Hepatic stellate cell (primary cell): ENCODE measurements at places on chromosomes 4 and X.

- no peak for DNase-seq
Measured at GRCh38 chr4:8841678-8842268, 29.9 kb downstream of the HMX1 start.

GRCh38 chr4:36568575-36568974 lies 287.2 kb downstream of the DTHD1 start:
- no peak for DNase-seq

GRCh38 chr4:105145156-105145902 lies 1.3 kb upstream of the TET2 start:
- no peak for DNase-seq

- no peak for DNase-seq
Measured at GRCh38 chr4:22241415-22241814, 274.5 kb downstream of the ADGRA3 start.

- no peak for DNase-seq
Measured at GRCh38 chr4:148203056-148203898, 238.9 kb downstream of the NR3C2 start.

DNA sequence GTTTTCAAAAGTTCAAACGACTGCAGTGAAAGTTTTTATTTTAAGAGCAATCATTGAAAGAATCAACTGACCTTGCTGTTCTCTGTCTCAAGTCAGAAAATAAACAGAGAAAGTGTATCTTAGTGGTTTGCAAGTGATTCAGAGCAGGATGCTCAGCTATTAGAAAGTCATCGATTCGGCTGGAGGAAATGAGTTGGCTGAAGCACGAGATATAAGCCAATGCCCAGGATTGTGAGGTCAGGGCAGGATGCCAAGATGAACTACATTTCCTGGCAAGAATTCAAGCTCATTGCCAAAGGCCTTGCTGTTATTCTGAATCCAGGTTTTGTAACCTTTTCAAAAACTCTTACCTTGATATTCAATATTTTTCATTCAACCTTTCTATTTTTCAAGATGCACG lies 541.4 kb upstream of the BOD1L1 start:
- DNase-seq: peak; percentile 15

DNA sequence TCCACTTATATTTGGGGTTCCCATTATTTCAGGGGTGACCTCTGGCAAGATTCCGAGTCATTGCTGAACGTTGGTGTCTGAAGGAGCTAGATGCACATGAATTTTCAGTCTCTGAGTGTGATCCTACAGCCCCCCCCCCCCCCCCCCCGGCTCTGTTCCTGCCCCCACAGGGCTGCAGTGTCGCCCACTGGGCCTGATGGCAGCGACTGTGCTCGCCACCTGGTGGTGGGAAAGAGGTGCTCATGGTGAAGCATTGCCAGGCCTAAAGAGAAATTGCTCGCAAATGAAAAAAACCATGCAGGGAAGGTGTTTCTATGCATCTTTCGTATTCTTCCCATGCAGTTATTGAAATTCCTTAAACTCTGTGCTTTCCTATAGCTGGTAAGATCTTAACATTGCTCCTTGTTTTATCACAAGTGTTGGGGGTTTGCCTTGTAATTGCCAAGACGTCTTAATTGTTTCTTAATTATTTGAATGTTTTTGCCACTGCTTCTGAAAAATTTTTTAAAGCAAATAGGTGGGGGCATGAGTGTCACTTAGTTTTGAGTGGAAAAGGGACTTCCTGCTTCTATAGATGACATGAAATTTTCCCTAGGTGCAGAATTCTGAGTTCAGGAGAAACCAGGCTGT lies 63.2 kb downstream of the CLDN22 start:
- DNase-seq: peak; percentile 49

DNA sequence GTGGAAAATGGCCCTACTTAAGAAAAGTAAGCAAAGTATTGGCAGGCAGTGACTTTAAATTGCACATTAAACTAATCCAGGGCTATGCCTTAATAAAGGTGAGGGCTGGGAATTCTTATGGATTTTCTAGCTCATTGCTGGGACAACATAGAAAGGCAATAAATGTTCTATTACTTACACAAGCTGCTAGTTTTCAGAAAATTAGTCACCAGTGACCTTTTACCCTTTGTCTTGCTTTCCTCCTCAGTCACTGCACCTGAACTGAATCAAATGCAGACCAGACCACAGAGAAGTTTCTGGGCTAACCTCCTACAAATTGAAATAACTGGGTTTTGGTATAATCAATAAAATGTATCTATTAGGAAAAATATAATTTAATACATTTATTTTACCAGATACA lies 694.4 kb upstream of the FAM241A start:
- DNase-seq: no peak

DNA sequence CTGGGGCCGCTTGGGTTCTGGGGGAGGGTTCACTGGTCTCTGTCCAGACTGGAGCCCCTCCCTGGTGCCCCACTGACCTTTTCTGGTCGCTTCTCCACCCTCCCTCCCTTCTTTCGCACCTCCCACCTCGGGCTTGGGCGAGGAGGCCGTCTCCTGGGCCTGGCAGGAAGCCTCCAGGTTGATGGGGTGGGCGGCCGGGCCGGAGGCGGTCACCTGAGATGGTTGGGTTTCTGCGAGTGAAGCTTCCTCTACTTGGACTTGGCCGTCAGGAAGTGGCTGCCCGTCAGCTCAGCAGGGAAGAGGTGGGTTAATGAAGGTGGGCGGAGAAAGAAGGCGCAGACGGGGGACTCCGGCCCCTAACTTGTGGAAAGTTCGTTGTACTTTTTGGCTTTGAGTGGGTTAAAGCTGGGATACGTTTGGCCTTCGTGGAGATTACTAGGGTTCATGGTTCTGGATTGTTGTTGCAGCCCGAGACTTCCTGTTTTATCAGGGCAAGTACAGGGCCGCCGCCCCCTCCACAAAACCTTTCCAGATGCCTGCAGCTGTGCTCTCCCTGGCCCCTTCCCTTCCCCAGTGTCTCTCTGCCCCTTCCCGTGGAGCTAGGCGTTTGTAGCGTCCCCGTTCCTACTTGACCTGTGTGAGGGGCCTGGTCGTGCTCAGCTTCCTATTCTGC lies 1.2 kb downstream of the AKAP17A start:
- DNase-seq: peak; percentile 58

GRCh38 chrX:39826813-39827543 lies 270.8 kb downstream of the BCOR start:
- DNase-seq: no peak

DNA sequence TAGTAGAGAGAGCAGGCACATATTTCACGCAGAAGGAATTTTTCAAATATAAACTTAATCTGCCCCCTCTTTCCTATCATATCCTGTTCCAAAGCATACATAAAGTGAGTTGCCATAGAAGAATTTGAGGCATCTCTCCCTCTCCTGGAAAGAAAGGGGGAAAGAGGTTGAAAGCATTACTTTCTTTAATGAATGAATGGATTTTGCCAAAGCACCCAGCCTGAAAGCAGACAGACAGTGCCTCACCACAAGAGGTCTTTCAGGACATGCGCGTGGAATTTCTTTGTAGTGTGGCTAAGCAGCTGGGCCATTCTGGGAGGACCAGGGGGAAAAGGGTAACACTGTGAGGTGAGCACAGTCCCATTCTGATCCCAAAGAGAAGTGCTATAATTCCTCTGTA lies 651.4 kb downstream of the IQCM start:
- peak; percentile 43 for DNase-seq

DNA sequence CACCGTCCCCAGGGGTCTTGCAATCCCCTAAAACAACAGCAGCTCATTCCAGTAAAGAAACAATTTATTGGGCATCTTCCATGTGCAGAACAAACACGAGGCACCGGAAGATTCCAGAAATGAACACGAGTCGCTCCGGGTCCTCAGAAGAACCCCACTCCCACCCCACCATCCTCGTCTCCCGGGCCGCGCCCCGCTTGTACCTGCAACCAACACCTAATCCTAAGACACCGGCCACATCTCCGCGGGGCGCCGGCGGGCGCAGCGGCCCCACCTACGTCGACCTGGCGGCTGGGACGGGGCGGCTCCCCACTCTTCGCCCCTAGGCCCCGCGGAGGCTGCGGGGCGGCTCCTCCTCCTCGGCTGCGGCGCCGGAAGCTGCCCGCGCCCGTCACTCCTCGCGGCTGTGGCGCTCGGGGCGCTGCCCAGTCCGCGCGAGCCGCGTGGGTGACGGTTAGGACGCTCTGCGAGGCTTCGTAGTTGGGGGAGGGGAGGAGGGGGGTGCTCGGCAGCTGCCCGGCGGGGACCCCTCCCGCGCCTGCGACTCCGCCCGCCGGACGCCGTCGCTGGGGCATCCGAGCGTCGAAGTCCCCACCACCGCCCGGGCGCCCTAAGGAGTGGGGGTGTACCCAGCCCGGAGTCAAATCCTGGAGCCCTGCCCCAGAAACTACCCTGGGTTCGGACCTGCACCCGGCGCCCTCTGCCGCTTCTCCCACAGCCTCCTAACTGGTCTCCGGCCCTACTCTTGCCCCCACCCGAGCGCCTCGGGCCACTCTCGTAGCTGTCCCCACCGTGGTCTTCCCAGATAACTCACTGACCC lies at the start of gene CCDC158:
Gene CCDC158 (minus strand): TSS at position 380 of the 820 bp plus-strand sequence. CDS start 17,934 bp downstream, outside the sequence.
- peak; percentile 25 for DNase-seq

DNA sequence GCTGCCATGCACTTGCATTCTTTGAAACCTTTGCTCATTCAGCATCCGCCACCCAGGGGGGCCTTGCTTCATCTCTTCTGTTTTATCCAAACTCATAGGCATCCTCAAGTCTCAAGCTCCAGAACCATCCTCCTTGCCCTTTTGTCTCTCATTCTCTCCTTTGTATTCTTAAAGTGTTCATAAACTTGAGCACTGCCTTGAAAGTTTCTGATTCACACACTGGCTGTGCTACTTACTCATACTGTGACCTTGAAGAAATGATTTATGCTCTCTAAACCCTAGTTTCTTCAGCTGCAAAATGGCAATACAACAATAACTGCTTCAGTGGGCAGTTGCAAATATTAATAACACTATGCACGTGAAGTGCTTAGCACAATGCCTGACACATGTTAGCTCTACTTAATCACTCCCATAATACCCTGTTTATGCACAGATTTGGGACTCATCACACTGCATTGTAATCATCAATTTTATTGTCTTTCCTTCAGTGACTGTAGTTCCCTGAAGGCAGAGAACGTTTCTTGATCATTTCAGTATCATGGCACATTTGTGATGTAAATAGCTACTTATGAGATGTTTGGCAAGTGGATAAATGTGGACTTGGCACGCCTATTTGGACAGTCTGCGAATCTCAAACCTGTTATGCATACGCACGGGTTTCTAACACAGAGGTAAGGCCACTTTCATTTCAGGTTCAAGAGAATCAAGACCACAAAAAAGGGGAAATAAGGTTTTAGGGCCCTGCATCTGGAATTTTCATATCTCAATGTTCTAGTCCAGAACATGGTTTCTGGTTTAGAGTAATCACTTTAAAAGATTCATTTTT lies 291.0 kb downstream of the LDB2 start:
- no peak for DNase-seq

DNA sequence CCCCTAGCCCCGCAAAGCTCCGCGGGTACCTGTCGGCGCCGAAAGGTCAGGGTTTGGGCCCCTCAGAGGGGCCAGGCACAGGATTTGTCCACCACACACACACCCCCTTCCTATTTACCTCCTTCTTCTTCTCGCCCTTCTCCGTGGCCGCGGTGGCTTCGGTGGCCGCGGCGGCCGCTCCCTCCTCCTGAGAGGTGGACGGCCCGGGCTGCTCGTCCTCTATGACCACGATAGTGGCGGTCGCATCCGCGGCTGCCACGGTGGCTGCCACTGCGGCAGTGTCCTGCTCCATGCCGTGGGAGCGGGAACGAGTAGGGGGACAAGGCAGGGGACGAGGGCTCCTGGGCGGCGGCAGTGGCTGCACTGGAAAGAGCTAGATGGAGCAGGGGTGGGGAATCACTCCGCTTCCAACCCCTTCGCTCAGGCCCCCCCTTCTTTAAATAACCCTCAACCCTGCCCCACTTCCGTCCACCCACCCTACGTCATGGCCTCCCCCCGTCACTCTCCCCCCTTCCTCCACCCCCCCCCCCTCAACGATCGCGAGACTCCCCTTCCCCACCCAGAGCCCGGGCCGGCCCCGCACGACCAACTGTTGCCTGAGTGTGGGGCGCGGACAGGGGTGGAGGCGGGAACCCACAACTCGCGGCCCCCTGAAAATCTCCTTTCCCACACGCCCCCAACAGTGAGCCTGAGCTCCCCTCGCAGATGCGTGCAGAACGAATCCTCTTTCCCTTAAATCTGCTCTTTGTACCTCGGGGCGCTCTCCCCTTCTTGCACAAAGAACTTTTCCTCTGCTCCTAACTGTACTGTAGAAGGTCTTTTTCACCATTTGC lies at the start of gene SMARCA1:
Gene SMARCA1 (minus strand): TSS at position 412 of the 833 bp plus-strand sequence. CDS start 120 bp downstream, at position 292.
- peak; percentile 62 for DNase-seq

- DNase-seq: no peak
Measured at GRCh38 chrX:44580466-44580865, 37.8 kb upstream of the FUNDC1 start.

DNA sequence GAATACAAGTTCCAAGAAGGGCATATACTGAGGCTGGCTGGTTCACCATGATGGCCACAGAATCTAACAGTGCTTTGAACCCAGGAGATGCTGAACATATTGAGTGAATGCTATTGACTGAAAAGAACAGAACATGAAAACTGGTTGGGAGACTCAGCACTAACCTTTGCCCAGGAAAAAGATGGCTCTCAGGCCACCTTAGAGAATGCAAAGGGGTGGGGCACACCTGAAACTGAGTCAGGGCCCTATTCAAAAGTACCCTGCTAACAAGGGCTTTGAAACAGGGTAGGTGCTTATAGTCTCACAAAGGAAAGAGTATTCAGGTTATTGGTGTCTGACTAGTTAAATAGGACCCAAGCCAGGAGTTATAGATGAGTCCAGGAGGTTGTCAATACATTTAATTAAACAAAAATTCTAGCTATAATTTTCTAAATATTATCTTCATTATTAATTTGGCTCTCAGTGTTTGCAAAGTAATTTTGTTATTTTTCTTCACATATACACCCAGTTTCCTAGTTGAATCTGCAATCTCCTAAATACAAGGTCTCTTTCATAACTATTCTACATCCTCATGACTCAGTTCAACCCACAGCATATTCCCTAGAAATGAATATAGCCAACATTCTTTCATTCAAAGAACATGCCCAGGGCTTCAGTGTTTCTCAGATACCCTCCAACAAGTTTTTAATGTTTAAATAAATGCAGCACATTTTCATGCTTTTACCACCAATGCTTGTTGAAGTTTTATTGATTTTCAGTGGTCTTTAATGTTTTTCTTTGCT lies 144.2 kb upstream of the RAPGEF2 start:
- DNase-seq: no peak

DNA sequence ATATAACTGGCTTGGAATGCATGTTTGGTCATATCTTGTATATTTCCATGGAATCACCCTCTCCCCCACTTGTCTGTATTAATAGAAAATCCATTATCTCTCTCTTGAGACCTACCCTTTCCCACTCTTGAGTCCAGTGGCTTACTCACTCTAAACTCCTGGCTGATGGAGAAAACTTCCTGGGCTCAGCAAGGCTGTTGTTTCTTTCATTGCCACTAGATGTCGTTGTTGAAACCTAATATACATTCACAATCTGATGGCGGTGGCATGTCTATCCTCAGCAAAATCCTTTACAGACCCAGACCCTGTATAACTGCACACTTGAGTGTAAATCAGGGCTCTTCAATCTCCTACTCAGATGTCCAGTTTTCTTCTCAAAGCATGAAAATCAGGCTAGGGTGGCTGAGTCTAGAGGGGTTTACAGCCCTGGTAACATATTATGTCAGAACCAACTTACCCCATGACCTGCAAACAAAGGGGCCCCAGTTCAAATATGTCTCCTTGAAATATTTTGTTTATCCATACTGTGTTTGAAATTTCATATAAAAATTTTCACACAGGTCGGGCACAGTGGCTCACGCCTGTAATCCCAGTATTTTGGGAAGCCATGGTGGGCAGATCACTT lies 70.0 kb upstream of the FAM241A start:
- peak; percentile 48 for DNase-seq

GRCh38 chr4:26074712-26075430 lies 160.9 kb downstream of the SMIM20 start:
- DNase-seq: no peak

- DNase-seq: no peak
Measured at GRCh38 chrX:101539116-101539515, 11.2 kb upstream of the ARMCX1 start.
